Omental fat pad (tissue), 4 donors: ENCODE measurements at places on chromosomes 12 and 14. TPM values are rescaled to one million over a fixed set of nuclear protein-coding genes. Genes with fewer than 3 reads are reported as not detected.

The SIX6 gene
- total RNA-seq: not detected

The OAS3 gene
- total RNA-seq: 10.2 TPM

The BCAT1 gene
- 33.7 TPM for total RNA-seq

The KCNJ8 gene
- 34.5 TPM for total RNA-seq

The CDH24 gene
- 4.9 TPM for total RNA-seq

The AMN gene
- total RNA-seq: 2.5 TPM

The GLIPR1L1 gene
- total RNA-seq: not detected

The SPIC gene
- total RNA-seq: not detected

The TMEM63C gene
- not detected for total RNA-seq

The KCNC2 gene
- not detected for total RNA-seq

DNA sequence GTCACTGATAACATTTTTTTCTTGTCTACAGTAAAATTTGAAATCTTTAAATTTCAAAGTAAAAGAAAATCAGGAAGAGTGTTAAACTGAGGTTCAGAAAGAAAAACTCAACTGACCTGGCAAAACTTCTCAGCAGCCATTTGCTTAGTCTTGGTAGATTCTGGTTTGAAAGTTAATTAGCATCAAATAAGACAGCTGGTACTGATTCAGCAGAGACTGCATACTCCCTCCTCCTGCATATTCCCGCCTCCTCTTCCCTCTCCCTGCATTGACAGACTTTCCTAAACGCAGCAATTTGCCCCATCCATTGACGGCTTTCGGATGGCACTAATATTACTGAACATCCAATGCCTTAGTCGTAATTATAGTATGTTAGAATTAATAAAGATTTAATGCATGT is 520.8 kb downstream of the FLRT2 start:
- DNase-seq: no peak

DNA sequence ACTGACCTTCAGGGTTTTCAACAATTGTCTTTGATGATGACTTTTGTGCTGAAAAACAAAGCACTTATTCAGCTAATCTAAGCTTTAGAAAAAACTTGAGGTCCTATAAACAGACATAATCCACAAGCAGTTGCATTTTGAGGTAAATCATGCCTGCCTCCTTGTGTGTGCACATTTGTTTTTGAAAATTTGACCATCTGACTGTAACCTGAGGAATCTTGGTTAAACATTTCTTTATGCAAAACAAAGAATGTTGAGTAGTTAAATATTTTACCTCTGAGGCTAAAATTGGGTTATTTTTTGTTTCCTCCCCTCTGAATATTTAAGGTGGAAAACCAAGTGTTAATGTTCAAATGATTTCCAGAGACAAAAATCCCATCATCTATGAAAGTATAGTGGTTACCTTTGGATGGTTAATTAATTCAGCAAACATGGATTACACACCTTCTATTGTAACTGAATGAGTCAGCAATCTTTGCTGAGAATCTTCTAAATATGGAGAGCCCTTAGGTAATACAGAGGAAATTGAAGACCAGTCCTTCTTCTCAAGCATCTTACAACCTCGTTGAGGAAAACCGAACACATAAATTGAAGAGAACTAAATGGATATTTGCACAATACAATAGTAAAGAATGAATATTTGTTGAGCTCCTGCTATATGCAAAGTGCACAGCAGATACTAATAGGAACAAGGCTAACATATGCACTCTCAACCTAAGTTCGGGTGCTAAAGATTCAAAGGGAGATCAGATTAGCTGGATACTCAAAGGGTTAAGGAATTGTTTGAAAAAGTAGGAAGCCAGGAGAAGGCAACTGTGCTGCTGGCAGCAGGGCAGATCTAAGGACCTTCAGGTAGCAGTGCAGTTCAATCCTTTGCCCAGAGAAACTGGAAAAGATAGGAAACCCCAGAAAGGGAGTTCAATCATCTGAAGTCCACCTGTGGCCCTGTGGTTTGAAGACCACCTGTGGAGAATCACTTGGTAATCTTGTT is 115.2 kb downstream of the BMP4 start:
- DNase-seq: no peak

- no peak for DNase-seq
Measured at GRCh38 chr14:68379510-68380328, 413.1 kb downstream of the ZFP36L1 start.

- no peak for DNase-seq
Measured at GRCh38 chr12:15693228-15693911, 95.8 kb downstream of the EPS8 start.

GRCh38 chr14:27546111-27546510 is 948.3 kb upstream of the NOVA1 start:
- no peak for DNase-seq

DNA sequence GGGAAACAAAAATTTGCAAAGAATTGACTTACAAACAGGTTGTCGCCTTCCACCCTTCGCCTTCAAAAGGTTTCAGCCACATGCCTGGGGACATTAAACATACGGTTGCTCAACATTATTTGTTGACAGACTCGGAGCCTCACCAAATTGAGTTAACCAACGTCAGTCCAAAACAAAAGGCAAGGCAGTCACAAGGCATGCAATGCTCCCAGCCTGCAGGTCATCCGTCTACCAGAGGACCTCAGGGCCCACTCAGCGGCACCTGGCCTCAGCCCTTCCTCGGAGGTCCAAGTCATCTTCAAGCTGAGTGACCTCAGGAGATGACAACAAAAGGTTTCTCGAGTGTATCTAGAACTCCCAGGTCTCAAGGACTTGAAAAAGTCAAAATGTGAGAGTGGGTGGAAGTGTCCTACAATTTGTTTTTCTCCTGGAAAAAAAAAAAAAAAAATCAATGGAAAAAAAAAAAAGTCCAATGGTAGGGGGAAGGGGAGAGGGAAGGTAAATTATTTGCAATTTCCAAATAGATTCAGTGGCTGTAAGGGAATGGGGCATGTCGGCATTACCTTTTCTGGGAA is 64.3 kb downstream of the KDM2B start:
- no peak for DNase-seq

DNA sequence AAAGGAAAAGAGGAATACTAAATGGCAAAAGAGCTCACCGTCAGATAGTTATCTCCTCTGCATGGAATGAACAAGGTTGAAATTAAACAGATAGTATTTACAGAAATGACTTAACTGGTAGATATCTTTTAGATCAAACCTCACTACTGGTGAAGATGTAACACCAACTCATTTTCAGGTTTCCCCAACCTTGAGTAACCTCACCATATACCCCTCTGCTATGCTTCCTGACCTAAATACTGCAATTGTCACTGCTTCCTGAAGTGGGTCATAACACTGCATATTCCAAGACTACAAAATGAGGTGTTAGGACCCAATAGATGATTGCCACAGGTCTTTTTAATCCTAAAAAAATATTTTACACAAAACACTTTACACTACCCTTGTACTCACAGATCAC is 76.3 kb upstream of the PLEKHA5 start:
- DNase-seq: no peak

- DNase-seq: no peak
Measured at GRCh38 chr12:4865246-4865645, 44.5 kb upstream of the KCNA1 start.

- DNase-seq: no peak
Measured at GRCh38 chr14:106455026-106455425, 928.6 kb downstream of the TMEM121 start.

DNA sequence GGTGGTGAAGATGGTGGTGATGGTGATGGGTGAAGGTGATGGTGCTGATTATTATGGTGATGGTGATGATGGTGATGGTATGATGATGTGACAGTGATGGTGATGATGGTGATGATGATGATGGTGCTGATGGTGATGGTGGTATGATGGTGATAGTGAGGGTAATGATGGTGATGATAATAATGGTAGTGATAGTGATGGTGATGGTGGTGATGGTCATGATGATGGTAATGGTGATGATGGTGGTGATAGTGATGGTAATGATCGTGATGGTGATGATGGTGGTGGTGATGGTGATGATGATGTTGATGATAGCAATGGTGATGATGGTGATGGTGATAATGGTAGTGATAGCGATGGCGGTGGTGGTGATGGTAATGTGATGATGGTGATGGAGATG is 197.9 kb upstream of the ALG10B start:
- DNase-seq: no peak

GRCh38 chr12:57549909-57550640 is at the start of gene KIF5A:
Gene KIF5A (plus strand): TSS chr12:57550044. CDS start chr12:57550272, 228 bp downstream.
- DNase-seq: no peak

GRCh38 chr12:107331912-107332311 is 238.6 kb upstream of the CRY1 start:
- no peak for DNase-seq

DNA sequence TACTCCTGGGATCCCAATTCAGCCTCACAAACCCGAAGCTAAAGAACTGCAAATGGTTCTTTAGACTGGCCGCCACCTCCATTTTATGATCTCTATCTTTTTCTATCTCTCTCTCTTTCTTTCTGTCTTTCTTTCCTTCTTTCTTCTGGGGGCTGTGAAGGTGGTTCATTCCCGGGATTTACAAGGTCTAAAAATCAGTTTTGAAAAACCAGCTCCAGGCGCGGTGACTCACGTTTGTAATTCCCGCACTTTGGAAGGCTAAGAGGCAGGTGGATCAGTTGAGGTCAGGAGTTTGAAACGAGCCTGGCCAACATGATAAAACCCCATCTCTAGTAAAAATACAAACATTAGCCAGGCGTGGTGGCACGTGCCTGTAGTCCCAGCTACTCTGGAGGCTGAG is 67.2 kb upstream of the VASH1 start:
- no peak for DNase-seq

DNA sequence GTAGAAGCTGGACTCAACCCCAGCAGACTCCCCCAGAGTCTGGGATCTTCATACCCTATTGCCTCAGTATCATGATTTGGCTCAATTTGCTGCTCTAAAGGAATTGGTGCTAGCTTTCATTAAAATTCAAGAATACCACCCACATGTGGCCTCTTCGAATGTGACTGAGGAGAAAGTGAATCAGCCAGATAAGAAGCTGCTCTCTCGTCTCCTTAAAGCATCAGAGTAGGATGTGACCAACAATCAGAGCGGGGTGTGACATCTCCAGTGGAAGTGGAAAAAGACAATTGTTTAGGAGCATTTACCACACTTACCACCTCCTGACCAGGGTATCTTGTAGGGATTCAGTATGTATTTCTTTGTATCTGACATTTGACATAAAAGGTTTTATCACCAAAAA is 278.2 kb upstream of the DIO2 start:
- no peak for DNase-seq

DNA sequence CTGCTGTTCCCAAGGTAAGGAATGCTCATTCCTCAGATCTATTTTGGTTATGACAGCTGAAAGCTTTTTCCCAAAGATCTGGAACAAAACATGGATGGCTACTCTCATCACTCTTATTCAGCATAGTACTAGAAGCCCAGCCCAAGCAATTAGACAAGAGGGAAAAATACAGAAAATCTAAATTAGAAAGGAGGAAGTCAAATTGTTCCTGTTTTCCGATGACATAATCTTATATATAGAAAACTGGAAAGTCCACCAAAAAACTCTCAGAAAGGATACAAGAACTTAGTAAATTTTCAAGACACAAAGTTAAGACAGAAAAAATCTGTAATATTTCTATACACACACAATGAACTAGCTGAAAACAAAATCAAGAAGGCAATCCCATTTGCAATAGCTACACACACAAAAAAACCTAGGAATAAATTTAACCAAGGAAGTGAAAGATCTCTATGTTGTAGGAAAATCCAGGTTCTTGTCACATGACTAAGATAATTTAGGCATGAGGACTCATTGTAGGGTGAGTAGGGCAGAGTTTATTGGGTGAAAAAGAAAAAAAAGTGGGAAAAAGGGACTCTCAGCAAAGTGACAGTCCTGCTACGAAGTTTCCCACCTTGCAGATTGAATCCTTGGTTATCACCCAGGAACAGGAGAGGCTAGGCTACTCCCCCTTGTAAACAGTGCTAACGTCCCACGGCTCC is 28.6 kb upstream of the KLRB1 start:
- DNase-seq: no peak

- DNase-seq: no peak
Measured at GRCh38 chr12:70920891-70921290, 353 bp upstream of the PTPRR start.

GRCh38 chr12:106773286-106774004 is 1.0 kb upstream of the RIC8B start:
- DNase-seq: no peak

GRCh38 chr14:101601606-101602465 is 40.5 kb downstream of the DIO3 start:
- DNase-seq: no peak

DNA sequence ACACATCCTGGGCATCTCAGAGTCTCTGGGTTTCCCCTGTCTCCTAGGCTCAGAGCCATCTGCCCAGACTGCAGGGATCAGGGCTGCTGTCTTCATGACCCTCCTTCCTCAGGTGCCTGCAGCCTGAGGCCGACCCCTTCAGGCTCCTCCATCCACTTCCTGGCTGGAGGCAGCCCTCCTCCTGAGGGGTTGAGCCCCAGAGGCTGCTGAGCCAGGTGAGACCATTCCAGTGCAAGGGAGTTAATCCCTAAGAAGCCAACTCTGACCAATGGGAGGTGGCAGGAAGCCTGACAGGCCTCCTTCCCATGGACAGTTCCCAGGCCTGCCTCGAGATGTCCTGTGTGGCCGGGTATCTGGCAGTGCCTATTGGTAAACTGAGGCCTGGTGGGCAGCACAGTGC is 8.4 kb upstream of the PPP4R4 start:
- DNase-seq: no peak

- no peak for DNase-seq
Measured at GRCh38 chr12:51870504-51870903, 17.4 kb upstream of the ANKRD33 start.

DNA sequence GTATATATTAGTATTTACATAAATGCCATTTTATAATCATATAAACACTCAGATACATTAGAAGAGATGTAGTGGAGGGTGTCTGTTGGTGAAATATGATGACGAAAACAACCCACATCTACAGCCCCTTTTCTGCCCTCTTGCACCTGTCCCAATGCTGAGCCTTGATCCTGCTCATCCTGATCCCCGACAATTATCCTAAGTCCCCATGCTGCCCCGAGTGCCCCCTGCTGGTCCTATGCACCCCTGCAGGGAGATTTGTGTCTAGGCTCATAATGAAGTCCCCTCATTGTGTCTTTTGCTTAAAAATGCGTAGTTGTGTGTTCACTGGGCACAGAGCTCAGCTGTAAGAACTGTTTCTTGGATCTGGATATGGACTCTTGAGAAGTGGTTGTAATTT is 554.5 kb downstream of the TMEM121 start:
- no peak for DNase-seq

- DNase-seq: no peak
Measured at GRCh38 chr12:15982471-15982870, 71.3 kb downstream of the DERA start.

GRCh38 chr12:95673576-95673975 is 117.0 kb downstream of the NTN4 start:
- no peak for DNase-seq

DNA sequence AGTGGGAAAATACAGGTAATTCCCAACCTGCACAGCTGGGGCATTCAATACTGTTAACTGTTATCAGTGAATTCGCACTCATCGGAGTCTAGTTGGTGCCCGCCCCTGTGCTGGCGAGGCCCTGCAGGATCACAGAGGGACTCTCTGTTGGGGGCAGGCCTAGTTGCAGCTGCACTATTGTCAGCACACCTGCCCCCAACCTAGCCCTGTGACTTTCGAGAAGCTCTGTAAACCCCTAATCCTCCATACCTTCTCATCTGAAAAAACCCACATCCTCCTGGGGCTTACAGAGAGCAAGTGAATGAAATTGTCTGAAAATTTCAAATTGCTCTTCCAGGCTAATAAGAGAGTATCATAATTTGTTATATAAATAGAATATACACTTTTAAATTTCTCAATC is 132.2 kb upstream of the NUDT4 start:
- no peak for DNase-seq

- DNase-seq: no peak
Measured at GRCh38 chr12:104138797-104139152, 765 bp upstream of the NFYB start.
